A172 (cell line): ENCODE measurements at places on chromosomes 3 and 15. TPM values are rescaled to one million over a fixed set of nuclear protein-coding genes. Genes with fewer than 3 reads are reported as not detected.

CASR gene
- not detected in 2 replicates for total RNA-seq

ERC2 gene
- total RNA-seq = 0.26 TPM in 1 of 2 replicates, not detected in the other

PROS1 gene
- total RNA-seq = 58.8 and 73.0 TPM in 2 replicates

MELTF gene
- 57.4 and 67.1 TPM in 2 replicates for total RNA-seq

TMEM158 gene
- 95.1 and 111 TPM in 2 replicates for total RNA-seq

CELSR3 gene
- total RNA-seq = 4.9 and 5.8 TPM in 2 replicates

CPNE9 gene
- not detected in 2 replicates for total RNA-seq

DHX30 gene
- total RNA-seq = 93.2 and 111 TPM in 2 replicates

NRROS gene
- not detected in 2 replicates for total RNA-seq

STRA6 gene
- 2.0 and 3.0 TPM in 2 replicates for total RNA-seq

P2RY1 gene
- total RNA-seq = 0.19 TPM in 1 of 2 replicates, not detected in the other

AHSG gene
- not detected in 2 replicates for total RNA-seq

CDC25A gene
- 21.1 and 33.6 TPM in 2 replicates for total RNA-seq

- no peak for DNase-seq
These were observed 18.4 kb upstream of the LRRK1 start for GRCh38 chr15:100900795-100901169.

- DNase-seq = no peak
These were observed 56.8 kb downstream of the KAT2B start for GRCh38 chr3:20097015-20097414.

- peak; percentile 24 for DNase-seq
These were observed 131.6 kb downstream of the NLGN1 start for GRCh38 chr3:173529062-173529711.

- no peak for DNase-seq
These were observed 2.8 kb downstream of the FES start for GRCh38 chr15:90887037-90887481.

DNA sequence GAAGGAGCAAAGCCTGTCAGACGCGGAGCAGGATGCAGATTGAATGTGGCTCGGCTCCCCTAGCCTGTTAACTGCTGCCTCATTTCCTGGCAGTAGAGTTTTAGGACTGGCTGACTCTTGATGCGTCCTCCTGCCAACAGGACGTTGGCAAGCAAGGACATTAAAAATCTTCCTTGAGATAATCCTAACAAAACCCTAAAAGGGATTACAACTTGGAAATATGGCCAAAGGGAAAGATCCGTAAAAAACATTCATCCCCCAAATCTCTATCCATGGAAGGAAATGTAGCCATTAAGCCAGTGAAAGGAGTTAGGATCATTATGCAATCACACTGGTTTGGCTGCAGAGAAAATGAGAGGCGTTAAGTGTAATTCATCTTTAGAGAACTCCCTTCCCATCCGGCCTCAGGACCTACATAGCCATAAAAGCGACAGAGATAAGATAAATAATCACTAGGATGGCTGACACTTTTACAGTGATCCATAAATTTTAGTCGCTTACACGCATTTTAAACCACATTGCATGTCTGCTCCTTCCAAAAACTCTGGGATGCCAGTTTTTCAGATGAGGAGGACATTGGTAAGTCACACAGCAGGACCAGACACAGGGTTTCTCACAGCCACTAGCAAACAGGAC is 44.5 kb upstream of the C3orf80 start:
- DNase-seq = peak; percentile 63

GRCh38 chr3:53593611-53594010 is 99.2 kb downstream of the CACNA1D start:
- no peak for DNase-seq

DNA sequence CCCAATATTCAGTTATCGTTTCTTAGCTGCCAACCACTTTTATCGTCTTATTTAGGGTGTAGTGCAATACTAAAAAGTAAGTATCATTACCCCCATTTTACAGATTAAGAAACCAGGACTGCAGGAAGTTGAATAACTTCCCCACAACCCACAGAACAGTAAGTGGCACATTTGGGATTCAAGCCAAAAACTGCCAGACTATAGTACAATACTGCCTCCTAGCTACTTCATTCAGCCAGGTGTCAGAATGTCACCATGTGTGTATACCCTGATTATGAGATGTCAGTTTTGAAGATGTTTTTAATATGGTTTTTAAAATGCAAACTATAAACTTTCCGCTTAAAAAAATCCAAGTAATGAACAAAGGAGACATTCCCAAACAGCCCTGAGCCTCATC is 74.2 kb upstream of the PROK2 start:
- peak; percentile 55 for DNase-seq

- no peak for DNase-seq
These were observed 9.1 kb upstream of the UTS2B start for GRCh38 chr3:191339316-191339917.

DNA sequence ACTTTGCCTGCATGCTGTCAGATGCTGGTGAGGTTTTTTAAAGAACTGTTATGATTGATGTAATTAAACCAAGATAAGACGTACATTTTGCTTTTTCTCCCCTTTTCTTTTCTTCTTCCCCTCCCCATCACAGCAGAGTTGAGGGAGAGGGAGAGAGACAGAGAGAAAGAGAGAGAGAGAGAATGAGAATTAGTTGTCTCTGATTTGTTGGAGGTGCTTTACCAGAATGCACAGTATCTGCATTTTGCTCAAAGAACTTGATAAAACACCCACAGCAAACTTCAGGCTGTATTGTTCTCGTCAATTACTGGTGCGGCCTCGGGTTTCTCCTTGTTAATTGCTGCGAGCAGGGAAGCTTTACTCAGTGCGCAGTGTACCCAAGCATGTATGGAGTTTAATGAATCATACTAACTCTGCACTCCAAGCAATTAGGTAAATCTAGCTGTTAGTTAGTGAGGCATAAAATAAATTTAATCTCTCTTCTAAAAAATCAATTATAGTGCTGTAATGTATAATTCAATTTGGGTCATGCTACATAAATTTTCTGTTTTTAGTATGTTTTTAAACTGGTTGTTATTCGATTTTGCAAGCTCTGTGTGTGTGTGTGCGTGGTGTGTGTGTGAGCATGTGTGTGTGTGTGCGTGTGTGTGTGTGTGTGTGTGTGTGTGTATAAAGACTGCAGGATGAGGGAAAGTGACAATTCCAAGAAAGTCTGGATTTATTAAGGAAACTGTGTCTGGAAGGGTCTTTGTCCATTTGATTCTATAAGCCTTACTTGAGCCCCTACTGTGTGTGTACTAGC is 273.4 kb downstream of the TLE3 start:
- DNase-seq = no peak

DNA sequence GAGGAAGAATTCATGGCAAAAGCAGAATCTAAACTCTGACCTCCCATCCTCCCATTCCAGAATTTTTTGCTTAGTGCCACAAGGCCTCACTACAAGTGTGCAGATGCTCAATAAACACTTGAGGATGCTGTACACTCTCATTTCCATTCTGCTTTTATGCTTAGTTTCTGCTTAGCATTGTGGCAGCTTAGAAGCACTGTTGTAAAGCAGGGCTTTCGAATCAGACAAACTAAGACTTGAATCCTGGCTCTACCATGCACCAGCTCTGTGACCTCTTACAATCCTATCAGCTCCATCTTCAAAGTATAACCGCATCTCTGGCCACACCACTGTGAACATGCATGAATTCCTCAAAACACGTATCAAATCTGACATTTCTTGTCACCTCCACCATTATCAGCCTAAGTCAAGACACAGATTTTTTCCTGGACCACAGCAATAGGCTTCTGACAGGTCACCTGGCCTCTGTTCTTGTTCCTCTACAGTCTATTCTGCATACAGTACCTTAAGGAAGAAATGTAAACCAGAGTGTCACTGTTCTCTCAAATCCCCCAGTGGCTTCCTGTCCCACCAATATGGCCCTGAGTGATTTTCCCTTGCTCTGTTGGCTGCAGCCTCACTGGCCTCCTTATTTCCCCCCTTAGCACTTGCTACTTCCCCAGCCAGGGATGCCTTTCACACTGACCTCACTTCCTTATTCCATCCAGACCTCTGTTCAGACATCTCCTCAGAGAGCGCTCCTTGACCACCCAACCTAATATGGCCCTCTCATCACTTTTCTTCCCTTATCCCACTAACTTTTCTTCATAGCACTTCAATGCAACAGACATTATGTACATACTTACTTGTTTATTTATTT is 8.1 kb upstream of the PHC3 start:
- DNase-seq = no peak

DNA sequence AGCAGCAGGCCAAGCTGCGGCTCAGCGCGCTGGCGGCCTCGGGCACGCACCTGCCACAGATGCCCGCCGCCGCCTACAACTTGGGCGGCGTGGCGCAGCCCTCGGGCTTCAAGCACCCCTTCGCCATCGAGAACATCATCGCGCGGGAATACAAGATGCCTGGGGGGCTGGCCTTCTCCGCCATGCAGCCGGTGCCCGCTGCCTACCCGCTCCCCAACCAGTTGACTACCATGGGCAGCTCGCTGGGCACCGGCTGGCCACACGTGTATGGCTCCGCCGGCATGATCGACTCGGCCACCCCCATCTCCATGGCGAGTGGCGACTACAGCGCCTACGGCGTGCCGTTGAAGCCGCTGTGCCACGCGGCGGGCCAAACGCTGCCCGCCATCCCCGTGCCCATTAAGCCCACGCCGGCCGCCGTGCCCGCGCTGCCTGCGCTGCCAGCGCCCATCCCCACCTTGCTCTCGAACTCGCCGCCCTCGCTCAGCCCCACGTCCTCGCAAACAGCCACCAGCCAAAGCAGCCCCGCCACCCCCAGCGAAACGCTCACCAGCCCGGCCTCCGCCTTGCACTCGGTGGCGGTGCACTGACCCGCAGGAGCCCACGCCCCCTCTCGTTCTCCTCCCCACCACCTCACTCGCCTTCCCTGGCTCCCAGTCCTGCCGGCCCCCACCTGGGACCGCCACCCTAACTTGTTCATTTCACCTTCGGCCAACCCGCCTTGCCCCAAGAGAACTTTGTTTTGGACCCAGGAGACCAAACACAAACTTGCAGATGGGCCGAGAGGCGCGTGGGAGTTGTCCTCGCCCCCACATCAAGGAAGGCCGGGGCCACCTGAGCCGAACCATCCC is 1.5 kb downstream of the FOXB1 start:
- no peak for DNase-seq

GRCh38 chr3:131393868-131394267 is 12.3 kb downstream of the NUDT16 start:
- DNase-seq = no peak

- no peak for DNase-seq
These were observed 18.4 kb upstream of the BUB1B start for GRCh38 chr15:40142428-40142827.

GRCh38 chr15:96348112-96349027 is 17.9 kb downstream of the NR2F2 start:
- no peak for DNase-seq

GRCh38 chr15:33985287-33985686 is 17.0 kb downstream of the CHRM5 start:
- peak; percentile 15 for DNase-seq

DNA sequence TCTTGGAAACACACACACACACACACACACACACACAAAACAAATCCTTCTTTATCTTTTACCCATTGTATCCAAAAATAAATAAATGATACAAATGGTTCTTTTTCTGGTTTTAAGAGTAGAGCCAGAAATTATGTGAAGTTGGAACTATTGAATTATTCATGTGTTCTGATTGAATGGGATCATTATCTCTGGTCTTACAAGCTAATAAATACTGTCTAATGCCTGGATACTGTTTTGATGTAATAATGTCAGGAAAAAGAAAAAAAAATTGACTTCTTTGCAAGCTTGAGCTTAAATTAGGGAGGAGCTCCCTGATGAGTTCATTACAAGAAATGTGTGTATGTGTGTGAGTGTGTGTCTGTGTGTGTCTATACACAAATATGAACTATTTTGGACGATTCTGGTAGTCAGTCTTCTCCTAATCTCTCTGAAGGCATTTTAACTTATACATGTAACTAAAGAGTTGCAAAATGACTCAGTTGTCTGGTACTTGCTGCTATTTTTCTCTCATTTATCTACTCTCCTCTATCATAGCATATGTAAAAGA is 507.2 kb upstream of the AGTR1 start:
- DNase-seq = no peak

DNA sequence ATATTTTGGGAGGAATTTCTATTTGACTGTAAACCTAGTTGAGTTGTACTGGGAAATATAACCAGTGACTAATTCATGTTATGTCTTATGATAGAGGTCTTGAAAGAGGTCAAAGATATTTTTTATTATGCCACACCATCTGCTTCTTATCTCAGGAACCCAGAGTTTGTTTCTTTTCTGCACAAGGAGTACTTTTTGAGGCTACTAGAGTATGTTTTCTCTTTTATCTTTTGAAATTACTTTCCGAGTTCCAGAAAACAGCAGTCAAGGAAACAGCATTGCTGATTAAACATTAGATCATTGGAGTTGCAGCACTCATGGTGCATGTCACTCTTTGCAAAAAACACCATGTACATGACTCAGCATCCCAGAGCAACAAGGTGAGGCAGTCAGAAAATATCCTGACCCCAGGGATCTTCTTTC is 645.8 kb upstream of the NR2F2 start:
- DNase-seq = peak; percentile 68

DNA sequence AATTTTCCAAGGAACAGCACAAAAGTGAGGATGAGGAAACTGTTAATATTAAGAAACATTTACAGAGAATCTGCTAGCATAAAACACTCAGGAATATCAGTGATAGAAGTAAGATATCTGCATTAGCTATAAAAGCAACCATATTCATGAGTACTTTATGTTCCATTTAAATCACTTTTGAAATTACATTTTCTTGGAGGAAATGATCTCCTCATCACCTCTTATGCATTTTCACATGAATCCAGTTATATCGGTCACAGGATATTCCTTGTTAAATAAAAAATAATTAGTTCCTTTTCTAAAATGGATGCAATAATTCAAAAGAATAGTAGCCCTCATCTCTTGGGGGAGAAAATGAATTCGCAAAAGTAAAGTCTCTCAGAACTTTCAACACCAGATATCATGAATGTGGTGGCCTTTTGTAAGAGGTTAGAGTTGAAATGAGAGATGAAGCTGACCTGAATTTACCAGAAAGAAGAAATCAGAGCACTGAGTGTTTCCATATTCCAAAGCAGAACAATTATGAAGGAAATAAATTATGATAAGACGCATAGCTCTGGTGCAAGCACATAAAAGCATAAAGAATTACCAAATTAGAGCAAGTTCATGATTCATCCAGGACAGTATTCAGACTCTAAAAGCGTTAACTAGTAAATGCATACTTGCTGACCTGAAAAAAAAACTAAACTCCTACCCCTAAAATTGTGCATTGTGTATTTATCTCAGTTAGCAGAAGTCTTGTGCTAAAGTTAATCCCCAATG is 321.9 kb upstream of the CCDC54 start:
- no peak for DNase-seq

- DNase-seq = no peak
These were observed 31.6 kb downstream of the BTD start for GRCh38 chr3:15633159-15633558.

GRCh38 chr15:93244696-93245660 is 156.0 kb upstream of the RGMA start:
- no peak for DNase-seq

- DNase-seq = no peak
These were observed 53.6 kb downstream of the FEZF2 start for GRCh38 chr3:62319570-62320243.

GRCh38 chr3:105427332-105427731 is 60.6 kb downstream of the ALCAM start:
- no peak for DNase-seq

- DNase-seq = no peak
These were observed 43.5 kb upstream of the AKAP13 start for GRCh38 chr15:85336880-85337279.
